Stimulated activated CD8-positive, alpha-beta memory T cell treated with anti-CD3 and anti-CD28 coated beads, Interleukin-12 subunit alpha, Interleukin-12 subunit beta, amount 100 ng/mL, for 1 hour (primary cell): ENCODE measurements at places on chromosomes 6 and 20.

GRCh38 chr6:156718647-156719394 is 58.4 kb upstream of the ARID1B start:
- no peak for DNase-seq

DNA sequence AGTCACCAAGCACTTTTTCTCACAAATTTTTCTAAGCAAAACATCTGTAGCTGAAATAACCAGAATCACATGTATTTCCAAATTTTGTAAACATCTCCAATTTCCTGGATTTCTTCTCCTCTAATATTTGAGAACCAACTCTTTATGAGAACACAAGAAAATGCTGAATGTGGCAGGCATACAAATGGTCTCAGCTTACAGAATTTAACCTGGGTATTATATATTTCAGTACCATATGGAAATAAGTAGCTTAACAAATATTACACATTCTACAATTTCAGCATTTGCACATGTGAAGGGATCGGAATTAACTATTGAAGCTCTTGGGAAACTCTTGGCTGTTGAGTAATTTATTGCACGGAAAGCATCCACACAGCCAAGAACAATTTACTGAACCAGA is 92.5 kb downstream of the TBXT start:
- DNase-seq = no peak

- DNase-seq = no peak
Observed at GRCh38 chr6:39567091-39567490, 158.1 kb downstream of the KIF6 start.

- DNase-seq = no peak
Observed at GRCh38 chr6:91029211-91029610, 442.3 kb upstream of the MAP3K7 start.

DNA sequence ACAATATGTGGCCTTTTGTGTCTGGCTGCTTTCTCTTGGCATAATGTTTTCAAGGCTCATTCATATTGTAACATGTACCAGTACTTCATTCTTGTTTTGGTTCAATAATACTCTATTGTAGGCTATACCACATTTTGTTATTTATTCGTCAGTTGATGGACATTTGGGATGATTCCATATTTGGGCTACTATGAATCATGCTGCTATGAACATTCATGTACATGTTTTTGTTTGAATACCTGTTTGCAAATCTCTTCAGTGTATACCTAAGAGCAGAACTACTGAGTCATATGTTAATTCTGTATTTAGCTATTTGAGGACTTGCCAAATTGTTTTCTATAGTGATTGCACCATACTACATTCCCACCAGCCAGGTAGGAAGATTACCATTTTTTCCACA is 259.9 kb downstream of the GMPR start:
- DNase-seq = no peak

DNA sequence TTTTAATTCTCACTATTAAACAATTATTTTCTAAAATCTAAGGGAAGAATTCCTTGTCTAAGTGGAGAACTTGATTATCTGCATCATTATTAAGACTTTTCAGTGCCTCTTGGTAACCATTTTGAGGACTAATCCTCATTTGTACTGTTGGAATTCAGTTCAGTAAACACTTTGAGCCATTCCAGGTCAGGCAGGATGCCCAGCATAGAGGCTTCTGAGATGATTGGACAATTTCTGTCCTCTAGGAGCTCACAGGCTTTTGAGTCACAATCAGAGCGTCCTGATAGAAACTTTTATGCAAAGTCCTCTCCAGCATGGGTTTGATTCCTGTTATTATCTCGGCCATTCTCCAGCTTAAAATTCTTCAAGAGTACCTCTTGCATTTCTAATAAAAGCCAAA is 1304.6 kb downstream of the EPHA7 start:
- DNase-seq = no peak

- no peak for DNase-seq
Observed at GRCh38 chr6:157537556-157537955, 156.6 kb downstream of the ZDHHC14 start.

DNA sequence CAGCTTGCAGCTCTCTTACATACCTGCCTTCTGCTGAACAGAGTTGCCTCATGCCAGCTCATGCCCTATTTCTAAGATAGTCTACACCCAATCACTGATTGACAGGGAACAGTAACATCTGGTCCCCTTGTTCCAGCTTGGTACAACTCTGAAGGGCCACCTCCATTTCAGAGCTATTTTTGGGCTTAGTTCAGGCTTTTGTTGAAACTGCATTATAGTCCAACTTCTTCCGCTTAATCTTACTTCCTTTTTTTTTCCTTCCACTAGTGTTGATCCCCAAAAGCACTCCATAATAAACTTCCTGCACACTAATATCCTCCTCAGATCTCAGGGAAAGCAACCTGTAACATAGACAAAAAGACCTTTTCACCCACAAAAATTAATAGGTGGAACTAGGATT is 65.7 kb upstream of the TNFRSF21 start:
- DNase-seq = no peak

- no peak for DNase-seq
Observed at GRCh38 chr20:3168079-3168828, 5.1 kb downstream of the LZTS3 start.

DNA sequence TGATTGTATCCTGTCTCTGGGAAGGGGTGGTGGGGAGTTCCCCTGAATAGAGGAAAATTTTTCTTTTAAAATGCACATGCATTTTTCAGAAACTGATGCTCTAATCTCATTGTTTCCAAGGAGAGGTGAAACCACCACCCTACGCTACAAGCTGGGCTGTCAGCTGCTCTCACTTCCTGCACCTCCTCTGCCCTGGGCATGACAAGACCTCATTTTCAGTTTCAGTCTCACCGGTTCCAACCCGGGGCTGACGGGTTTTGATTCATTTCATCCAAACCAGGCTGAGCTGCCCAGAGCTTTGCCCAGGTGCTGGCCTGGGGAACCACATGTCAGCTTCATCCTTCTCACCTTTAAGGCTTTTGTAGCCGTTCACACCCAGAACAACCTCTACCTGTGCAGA is 99.7 kb downstream of the EYA2 start:
- peak; percentile 1 for DNase-seq

GRCh38 chr6:14722001-14722562 is 523.8 kb upstream of the JARID2 start:
- no peak for DNase-seq

DNA sequence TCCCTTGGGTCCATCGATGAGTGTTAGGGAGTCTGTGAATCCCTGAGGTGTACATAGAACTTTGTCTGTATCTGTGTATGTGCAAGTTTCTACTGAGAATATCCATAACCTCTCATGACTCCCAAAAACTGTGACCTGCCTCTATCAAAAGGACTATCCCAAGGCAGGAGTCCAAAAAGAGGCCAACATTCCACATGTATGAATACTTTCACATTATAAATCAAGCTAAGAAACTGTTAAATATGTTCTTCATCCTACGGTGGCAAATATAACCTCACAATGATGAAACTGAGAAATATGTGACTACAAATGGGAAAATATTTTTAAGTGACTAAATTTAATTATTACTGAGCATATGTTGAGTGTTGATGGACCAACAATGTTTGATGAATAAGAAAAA is 16.1 kb upstream of the STX11 start:
- DNase-seq = no peak
